ENCODE measurements at places on chromosomes 13 and 19.
A peak's percentile ranks its signal among the peaks of the same experiment; 100 is the strongest.

DNA sequence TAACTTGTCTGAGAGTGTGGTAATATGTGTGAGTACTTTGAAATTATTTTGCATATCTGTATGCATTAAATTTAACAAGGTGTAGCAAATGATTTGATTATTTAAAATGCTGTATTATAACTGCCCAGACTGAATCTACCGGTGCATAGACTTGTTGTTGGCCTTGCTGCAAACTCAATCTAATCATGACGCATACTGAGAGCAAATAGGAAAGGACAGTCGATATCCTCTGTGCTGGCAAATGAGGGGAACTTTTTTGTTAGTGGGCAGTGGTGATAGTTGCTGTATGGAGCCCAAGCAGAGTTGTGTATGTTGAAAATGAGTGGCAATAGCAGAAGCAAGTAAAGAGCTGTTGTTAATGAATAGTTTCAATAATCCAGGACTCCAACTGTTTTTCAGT is 127.4 kb downstream of the LMO7 start:
- H3K27me3 ChIP-seq = no peaks in the 10 kb centered on the region
- H3K4me1 ChIP-seq = no peaks in the 10 kb centered on the region
- H3K36me3 ChIP-seq = no peaks in the 10 kb centered on the region
- DNase-seq = no peak
- no peak overlapping the region for H3K27ac ChIP-seq

DNA sequence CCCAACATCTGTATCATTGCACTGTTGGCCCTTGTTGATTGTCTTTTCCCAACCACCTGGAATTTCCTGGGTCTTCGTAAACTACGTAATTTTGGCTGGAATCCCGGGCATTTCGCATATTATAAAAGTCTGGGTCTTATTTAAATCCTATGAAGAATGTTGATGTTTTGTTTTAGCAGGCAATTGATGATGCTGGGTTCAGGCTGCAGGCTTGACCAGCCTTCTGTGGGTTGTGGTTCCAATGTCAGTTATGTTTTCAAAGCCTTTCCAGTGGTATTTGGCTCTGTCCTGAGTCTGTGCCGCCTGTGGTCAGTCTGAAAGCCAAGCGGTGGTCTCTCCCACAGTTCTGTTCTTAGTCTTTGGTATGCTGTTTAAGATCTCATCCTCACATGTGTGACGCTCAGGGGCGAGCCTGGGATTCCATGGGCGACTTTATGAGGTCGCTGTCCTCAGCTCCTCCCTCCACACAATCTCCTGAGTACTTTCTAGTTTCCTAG is 12.4 kb downstream of the SLC35E1 start:
- no peaks in the 10 kb centered on the region for H3K27me3 ChIP-seq
- H3K27ac ChIP-seq = no peak overlapping the region
- H3K4me1 ChIP-seq = no peaks in the 10 kb centered on the region
- H3K36me3 ChIP-seq = peaks cover 72% of the 10 kb centered on the region
- no peak for DNase-seq

GRCh38 chr19:18637673-18638630 is 1.1 kb downstream of the KLHL26 start:
- no peak for DNase-seq
- no peak overlapping the region for H3K27ac ChIP-seq
- peak overlapping the region; percentile 96 for H3K4me3 ChIP-seq
- no peaks in the 10 kb centered on the region for H3K36me3 ChIP-seq
- peaks cover 7% of the 10 kb centered on the region for H3K4me1 ChIP-seq

DNA sequence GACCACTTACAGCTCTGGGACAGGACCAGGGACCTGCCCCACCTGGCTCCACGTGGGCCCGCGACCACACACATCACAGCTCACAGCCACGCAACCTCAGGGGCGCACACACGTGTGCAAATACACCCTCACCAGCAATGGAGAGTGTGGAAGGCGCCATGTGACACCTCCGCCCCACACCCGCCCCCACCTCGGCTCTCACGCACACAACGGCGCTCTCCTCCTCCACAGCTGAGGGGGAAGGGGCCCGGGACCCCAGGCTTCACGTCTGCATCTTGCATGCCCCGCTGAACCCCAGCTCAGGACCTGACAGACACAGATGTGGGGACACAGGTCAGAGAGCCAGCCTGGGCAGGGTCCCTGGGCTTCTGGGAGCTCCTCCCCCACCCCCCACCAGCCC is 6.4 kb upstream of the SHISA7 start:
- H3K27ac ChIP-seq = no peak overlapping the region
- H3K4me3 ChIP-seq = peak overlapping the region; percentile 66
- DNase-seq = no peak

GRCh38 chr13:21675095-21675991 is 4.5 kb downstream of the FGF9 start:
- peak; percentile 23 for DNase-seq
- H3K27ac ChIP-seq = no peak overlapping the region
- peaks cover 17% of the 10 kb centered on the region for H3K4me1 ChIP-seq
- no peaks in the 10 kb centered on the region for H3K36me3 ChIP-seq
- H3K27me3 ChIP-seq = peaks cover 23% of the 10 kb centered on the region
- H3K4me3 ChIP-seq = peak overlapping the region; percentile 81

All from neuronal stem cell (in vitro differentiated cells).